ENCODE measurements at places on chromosomes 4 and X.

DNA sequence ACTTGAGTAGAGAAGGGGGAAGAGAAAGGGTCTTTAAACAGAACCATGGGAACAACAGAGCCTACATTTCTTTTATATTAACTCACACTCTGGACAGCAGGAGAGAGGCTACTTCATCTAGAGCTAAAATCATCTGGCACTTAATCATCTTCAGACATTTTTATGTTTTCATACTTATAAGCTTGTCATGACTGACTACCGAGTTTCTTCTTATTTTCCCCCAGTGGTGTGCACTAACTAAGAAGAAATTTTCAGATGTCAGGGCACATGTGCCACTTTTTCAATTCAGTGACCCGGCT is 11.8 kb upstream of the RTL5 start:
- no peak for DNase-seq

GRCh38 chr4:5824635-5825034 is 68.3 kb downstream of the CRMP1 start:
- no peak for DNase-seq

DNA sequence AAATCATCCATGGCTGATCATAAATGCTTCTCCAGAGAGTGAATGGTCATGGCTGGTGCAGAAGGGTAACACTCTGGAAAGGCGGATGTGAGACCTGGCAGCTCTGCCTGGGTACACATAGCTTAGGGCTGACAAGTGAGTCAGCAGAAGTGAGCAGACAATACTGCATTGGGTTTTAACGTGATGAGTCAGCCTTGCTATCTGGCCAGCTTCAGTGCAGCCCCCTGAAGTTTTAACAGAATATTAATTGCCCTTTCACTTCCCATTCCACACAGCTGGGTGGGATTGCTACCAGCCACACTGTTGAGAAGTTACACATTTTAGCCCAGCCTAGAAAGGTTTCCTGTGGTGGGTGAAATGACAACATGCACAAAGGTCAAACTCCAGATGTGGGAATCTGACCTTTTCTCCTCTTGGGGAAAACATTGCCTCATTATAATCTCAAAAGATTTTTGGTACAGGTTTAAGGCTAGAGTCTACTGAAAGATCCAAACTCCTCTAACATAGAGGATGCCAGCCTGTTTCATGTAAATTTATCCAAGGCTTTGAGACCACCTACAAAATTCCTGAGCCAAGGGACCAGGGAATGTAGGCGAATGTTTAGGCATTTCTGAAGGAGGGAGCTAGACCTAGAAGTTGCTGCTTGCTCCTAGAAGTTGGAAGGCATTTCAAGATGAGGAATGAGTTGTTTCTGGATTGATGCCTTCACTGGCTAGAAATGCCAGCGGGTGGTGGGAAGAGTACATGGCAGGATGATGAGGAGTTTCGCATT is 230.3 kb upstream of the PGRMC2 start:
- DNase-seq: peak; percentile 17

- no peak for DNase-seq
These were observed 205.6 kb upstream of the EOLA2 start for GRCh38 chrX:150143721-150144440.

DNA sequence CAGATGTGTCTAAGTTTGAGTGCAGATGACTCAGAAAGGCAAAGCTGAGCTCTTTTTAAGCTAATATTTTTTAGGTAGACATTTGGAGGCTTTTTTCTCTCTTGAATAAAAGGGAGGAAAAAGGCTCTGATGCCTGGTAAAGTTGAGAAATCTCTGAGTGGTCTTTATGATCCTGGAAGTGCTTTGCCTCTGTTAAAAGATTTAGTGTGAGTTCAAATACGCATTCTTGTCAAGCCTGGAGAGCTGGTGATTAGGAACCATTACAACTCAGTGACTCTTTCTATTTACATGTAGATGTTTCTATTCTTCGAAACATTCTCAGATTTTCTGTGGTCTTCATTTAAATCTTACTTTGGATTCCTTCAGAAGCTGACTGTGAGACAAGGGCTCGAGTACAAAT is 143.4 kb upstream of the MED14 start:
- DNase-seq: no peak
